NCI-H460 (cell line): ENCODE measurements at places on chromosomes 13 and 19. TPM values are rescaled to one million over a fixed set of nuclear protein-coding genes. Genes with fewer than 3 reads are reported as not detected.

- DNase-seq, result no peak
Observed at GRCh38 chr13:46679369-46680120, 117.4 kb downstream of the ESD start.

The NCAN gene
- 0.05 TPM in 1 of 2 replicates, not detected in the other for total RNA-seq

DNA sequence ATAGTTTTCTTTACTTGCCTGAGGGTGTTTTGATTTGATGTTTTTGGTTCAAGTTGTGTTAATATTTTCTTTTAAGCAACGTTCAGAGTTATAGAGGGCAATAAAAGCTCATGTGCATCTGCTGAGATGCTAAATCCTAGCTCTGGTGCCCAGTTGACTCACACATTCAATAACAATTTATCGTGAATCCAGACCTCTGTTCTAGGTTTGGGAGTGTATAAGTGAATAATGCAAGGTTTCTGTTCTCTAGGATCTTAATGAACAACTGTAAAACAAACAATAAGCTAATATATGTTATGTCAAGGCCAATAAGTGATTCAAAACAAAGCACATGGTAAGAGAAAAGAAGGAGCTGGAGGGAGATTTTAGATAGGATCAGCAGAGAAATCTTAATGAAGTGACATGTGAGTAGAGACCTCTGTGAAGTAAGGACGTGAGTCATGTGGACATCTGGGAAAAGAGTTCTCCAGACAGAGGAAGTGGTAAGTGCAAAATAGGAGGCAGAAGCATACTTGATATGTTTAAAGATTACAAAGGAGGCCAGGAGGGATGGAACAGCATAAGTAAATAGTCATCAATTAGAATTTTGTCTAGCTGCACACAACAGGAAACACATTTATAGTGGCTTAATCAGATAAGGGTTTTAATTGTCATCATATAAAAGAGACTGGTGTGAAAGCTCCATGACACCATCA, 278.5 kb upstream of the HTR2A start:
- no peak for DNase-seq

The ZNF177 gene
- 3.7 and 5.7 TPM in 2 replicates for total RNA-seq

The ZNF560 gene
- not detected in 2 replicates for total RNA-seq

- DNase-seq, result peak; percentile 40
Observed at GRCh38 chr19:41795031-41795461, 1.3 kb upstream of the CEACAM3 start.

GRCh38 chr19:511101-511851, 4.0 kb downstream of the TPGS1 start:
- no peak for DNase-seq

The KLK14 gene
- not detected in 2 replicates for total RNA-seq

The ZNF878 gene
- total RNA-seq, result not detected in 2 replicates

GRCh38 chr13:111152844-111153243, 37.7 kb downstream of the ARHGEF7 start:
- no peak for DNase-seq

- no peak for DNase-seq
Observed at GRCh38 chr19:1383017-1383311, 743 bp upstream of the NDUFS7 start.

The SHISA2 gene
- total RNA-seq, result 0.61 and 0.72 TPM in 2 replicates

The YJEFN3 gene
- 1.3 and 2.5 TPM in 2 replicates for total RNA-seq

GRCh38 chr19:2251106-2252054, 2.3 kb downstream of the AMH start:
- no peak for DNase-seq

DNA sequence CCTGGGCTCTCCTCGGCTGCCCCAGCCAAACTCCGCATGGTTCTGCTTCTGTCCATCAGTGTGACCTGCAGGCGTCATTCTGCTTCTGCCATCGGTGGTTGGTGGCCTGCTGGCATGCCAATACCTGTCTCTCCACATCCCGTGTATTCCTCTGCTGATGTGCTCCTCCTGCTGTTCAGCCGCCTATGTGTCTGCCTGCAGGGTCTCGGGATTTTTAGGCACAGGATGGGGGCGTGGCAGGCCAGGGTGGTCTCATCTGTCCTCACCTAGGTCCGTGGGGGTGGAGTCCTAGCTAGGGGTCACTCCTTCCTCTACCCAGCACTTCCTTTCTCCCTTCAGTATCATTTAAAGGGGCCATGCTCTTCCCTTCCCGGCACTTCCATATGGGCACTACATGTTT, 33.0 kb upstream of the SGCG start:
- DNase-seq, result no peak

DNA sequence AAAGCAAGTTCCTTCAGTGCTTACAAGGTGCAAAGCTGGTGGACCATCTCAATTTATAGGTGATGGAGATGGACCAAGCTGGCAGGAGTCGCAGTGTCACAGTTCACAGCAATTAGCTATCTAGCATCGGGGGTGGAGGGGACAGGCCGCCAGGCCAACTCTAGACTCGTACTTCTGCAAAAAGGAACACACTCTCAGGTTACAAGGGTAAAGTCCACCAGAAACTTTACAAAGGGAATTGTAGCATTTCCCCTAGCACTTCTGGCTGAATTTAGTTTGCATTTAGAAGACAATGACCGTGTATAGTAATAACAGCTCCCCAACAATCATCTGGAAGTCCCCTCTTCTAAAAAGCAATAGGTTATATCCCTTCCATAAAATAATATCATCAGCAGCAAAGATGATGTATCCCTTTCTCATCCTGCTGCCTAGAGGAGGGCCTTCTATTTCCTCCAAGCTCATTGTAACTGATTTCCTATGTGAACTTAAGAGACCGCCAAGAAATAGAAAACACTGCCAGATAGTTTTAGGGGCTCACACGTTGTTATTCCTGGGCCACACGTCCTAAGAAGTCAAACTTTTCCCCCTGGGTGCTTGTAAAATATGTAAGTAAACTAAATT, 8.5 kb upstream of the DOCK9 start:
- DNase-seq, result no peak

The CYP2S1 gene
- 0.22 TPM in 1 of 2 replicates, not detected in the other for total RNA-seq
